ENCODE measurements at places on chromosomes 4 and X.

DNA sequence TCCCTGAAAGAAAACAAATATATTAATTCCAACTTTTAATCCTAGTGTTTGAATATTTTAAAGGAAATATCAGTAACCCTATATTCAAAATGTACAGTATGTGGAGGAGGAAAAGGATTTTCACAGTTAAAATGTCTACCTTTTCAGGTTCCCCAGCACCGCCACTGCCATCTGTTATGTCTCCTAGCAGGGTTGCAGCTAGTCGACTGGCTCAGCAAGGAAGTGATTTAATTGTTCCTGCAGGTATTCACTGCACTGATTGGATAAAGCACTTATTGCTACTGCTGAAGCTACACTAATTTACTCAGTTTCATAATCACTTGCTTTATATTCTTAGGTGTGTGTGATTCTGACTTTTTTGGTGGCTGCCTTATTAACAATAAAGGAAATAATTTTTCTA, 65.5 kb upstream of the FHDC1 start:
- DNase-seq = peak; percentile 36

GRCh38 chr4:26878794-26879391, 18.3 kb downstream of the STIM2 start:
- no peak for DNase-seq

GRCh38 chr4:771464-771863, 54.5 kb downstream of the CPLX1 start:
- peak; percentile 35 for DNase-seq

GRCh38 chr4:23857367-23857959, 32.4 kb downstream of the PPARGC1A start:
- DNase-seq = no peak

DNA sequence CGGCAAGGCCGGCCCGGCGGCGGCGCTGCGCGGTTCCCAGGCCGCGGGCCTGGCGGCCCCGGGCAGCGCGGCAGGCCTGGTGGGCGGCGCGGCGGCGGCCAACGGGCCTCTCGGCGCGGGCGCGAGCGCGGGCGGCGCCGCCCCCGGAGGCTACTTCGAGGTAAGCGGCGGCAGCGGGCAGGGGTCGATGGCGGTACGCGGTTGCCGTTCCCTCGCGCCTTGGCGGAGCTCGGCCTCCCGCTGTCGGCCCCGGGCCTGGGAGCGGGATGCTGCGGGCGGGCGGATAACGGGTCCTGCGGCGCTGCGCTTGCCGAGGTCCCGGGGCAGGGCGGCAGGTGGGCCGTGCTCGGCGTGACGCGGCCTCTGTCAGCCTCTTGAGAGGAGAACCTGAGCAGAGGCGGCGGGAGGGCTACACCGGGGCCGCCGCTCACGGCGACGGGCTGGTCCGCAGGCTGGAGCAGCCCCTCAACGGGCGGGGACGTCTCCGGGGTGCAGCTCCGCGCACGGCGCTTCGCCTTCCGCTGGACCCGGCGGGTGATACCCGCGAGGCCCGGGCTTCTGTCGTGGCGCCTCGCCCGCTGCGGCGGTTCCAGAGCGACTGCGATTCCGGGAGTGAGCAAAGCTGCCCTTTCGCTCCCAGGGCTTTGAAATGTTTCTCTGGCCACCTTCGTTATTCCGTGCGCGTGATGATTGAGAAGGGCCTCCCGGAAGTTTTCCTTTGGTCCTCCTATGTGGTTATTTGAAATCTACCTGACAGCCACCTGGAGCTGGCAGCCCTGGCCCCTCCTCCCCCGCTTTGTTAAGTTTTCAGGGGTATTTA, 774 bp downstream of the FAM193A start:
- DNase-seq = peak; percentile 78

- peak; percentile 5 for DNase-seq
Observed at GRCh38 chrX:48578661-48579128, 4.4 kb downstream of the RBM3 start.

GRCh38 chrX:50202539-50202938, 1.7 kb upstream of the AKAP4 start:
- no peak for DNase-seq

- DNase-seq = no peak
Observed at GRCh38 chrX:102723456-102723855, 2.9 kb downstream of the GPRASP3 start.

DNA sequence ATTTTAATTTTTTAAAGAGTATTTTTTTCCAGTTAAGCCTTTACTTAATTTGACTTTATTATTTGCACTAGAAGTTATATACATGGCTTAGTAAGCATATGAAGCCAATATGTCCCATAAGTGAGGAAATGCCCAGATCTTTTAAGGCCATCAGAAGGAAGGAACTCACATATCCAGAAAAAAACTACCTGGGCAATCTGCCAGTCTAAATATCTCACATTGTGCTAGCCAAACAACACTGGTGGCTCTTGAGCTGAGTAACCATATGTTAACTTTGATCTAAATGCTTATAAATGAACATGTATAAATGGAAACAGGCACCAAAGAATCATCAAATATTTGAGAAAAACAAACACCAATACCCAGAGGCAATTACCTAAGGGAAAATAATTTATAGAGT, 138.6 kb upstream of the APOOL start:
- DNase-seq = no peak

DNA sequence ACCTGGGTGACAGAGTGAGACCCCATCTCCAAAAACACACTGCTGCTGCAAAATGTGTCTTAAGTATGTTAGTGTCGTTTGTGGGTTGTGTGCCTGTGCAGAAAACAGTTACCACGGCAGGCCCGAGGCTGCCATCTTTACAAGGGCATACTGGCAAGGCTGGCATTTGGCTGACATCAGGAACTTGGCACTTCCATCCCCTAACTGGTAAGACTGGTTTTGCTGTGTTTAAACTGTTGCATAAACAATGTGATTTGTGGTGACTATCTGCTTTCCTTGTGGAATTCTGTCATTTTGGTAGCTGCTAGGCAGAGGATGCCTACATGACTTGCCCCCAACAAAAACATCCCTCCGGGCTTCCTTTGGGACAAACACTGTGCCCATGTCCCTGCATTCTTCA, 12.3 kb downstream of the LRP2BP start:
- DNase-seq = no peak

GRCh38 chr4:123824524-123824923, 427.9 kb downstream of the SPRY1 start:
- no peak for DNase-seq

GRCh38 chrX:39802354-39802753, 295.4 kb downstream of the BCOR start:
- no peak for DNase-seq

DNA sequence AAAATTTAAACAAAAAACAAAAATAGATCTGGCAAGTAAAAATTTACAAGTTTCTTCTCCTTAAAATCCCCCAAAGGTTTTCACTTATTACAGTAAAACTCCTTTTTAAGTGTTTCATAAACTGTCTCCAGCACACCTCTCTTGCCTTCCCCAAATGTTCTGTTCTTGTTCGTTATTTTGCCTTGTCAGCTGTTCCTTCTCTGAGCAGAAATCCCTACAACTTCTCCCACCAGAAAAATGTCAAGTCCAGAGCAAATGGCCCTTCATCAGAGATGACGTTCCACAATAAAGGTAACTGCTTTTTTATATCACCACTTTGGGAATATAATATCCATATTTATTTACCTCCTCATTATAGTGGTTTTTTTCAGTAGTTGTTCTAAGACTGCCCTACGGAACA, 432.1 kb downstream of the ADAM29 start:
- no peak for DNase-seq

- no peak for DNase-seq
Observed at GRCh38 chrX:101745046-101745445, 85.4 kb upstream of the ARMCX2 start.

- no peak for DNase-seq
Observed at GRCh38 chr4:31548021-31548420, 827.9 kb downstream of the PCDH7 start.

DNA sequence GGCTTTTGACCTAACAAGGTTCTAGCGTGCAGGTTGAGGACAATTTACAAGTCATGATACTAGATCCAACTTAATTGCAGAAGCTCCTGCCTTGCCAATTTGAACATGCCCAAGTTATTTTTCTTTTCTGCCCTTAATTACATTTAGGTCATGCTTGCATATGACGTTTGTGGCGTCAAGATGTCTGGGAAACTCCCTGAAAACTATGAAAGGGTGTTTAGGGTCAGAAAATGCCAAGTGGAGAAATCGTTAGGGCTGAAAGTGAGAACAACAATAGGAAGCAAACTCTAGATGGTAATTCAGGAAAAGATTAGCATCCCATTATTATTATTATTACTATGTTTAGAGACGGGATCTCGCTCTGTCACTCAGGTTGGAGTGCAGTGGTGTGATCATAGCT, 38.2 kb upstream of the PLAC8 start:
- no peak for DNase-seq

DNA sequence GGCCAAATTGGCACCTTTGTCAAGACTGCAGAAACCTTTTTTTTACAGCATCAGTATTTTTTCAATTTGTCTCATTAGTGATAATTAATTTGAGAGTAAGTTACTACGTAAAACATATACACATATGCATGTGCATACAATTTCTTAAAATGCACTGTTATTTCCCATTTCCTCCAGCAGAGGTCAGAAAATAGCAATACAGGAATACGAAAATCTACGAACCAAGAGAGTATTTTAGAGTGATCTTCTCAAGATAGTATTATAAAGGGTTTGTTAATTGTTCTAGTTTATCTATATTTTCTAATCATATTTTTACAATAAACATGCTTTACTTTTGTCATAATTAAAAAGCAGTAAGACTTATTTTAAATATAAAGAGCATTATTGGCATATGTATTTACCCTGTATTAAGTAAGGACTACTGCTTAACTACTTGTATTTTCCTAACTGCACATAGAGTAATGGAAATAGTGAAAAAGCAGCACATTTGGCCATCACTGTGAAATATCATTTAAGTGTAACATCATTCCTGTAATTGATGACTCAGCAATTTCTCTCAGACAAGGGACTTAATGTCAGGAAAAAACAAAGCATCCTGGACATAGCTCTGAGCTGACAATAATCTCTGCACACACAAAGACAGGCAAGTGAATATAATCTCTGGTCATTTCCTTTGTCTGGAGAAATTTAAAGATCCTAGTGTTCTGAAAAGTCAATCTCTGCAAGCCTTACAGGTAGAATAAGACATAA, 45.6 kb downstream of the MAOB start:
- DNase-seq = no peak

GRCh38 chr4:110475881-110476818, at the start of gene ENPEP:
Gene ENPEP, plus strand, starts transcription at chr4:110476155. Its CDS starts 260 bp downstream, at chr4:110476415.
- DNase-seq = peak; percentile 16

- no peak for DNase-seq
Observed at GRCh38 chrX:153413731-153414130, 2.5 kb downstream of the ZFP92 start.

- DNase-seq = no peak
Observed at GRCh38 chrX:134711135-134711921, 53.1 kb upstream of the PLAC1 start.

GRCh38 chr4:161949946-161950725, 213.7 kb downstream of the FSTL5 start:
- DNase-seq = no peak

- no peak for DNase-seq
Observed at GRCh38 chrX:127390316-127390715, 570.8 kb downstream of the PRR32 start.

DNA sequence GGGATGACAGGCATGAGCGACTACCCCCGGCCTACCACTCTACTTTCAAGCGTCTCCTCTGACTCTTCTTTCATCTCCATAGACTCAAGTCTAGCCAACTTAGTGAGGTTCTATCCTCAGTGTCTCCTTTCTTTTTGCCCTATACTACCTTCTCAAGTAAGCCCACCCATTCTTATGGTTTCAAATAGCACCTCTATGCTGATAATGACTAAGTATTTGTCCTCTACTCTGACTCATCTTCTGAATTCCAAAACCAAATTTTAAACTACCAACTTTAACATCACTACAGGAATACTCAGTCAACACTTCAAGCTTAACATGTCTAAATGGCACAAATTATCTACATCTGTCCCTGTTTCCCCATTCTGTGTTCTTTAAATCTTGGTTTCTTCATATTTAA, 47.8 kb downstream of the ELF2 start:
- DNase-seq = no peak

- DNase-seq = peak; percentile 92
Observed at GRCh38 chrX:13938051-13938828, 91.5 kb downstream of the GEMIN8 start.

DNA sequence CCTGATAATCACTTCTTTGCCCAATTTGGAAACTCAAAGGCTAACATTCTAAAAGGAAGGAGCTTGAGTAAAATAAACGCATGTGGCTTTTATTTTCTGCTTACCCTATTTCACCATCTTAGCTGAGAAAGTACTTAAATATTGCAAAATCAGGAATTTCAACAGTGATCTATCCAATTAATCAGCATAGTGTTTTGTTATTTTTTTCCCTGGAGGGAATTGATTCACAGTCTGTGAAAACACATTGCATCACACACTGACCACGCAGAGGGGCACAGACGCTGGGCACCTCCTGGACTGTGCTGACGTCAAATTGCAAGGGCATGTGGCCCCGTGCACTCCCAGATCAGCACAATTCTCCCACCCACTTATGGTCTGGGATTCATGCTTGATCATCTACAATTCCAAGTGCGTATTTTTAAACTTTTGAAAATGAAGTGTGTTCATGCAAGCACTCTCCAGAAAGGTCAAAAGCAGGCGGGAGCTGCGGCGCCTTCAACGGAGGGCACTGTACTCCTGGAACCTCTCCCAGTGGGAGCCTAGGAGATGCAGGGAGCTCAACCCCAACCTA, 320.6 kb upstream of the PPARGC1A start:
- no peak for DNase-seq

- DNase-seq = peak; percentile 96
Observed at GRCh38 chr4:20251796-20252655, at the start of gene SLIT2. Gene SLIT2, plus strand, starts transcription at chr4:20251905. Its CDS starts 1,911 bp downstream, at chr4:20253816.

Measured in H7 (cell line).